ENCODE measurements at places on chromosomes 6 and 20.
A peak's percentile ranks its signal among the peaks of the same experiment; 100 is the strongest.

- DNase-seq: no peak
Observed at GRCh38 chr6:40946738-40947301, 92.2 kb downstream of the UNC5CL start.

DNA sequence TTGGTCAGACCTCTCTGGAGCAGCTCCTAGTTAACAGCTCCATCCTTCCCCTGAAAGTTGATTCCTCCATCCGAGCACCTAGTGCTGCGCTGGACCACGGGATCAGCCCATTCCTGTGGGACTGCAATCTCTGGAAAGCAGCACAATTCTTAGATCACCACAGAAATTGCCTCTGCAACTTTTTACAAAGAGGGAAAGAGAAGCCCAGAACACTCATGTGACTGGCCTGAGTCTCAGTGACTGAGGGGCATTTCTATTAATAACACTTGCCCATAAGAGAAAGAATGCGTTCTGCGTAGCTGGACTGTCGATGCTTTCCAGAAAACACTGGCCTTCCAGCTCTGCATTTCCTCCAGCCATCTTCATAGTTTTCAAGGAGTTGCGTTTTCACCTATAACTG is 18.3 kb downstream of the MPC1 start:
- DNase-seq: no peak

- peak; percentile 70 for DNase-seq
Observed at GRCh38 chr20:50335105-50335504, 144.5 kb downstream of the CEBPB start.

- peak; percentile 18 for DNase-seq
Observed at GRCh38 chr20:43404878-43405277, 52.8 kb upstream of the SRSF6 start.

- no peak for DNase-seq
Observed at GRCh38 chr20:32960849-32961731, 43.1 kb downstream of the SUN5 start.

GRCh38 chr20:23136893-23137745 is 51.0 kb upstream of the CD93 start:
- DNase-seq: peak; percentile 19

GRCh38 chr20:5171064-5171789 is 44.4 kb downstream of the CDS2 start:
- DNase-seq: peak; percentile 36

- no peak for DNase-seq
Observed at GRCh38 chr6:94323853-94324252, 904.5 kb upstream of the EPHA7 start.

GRCh38 chr6:116531675-116532570 is 13.6 kb downstream of the TRAPPC3L start:
- peak; percentile 46 for DNase-seq

- DNase-seq: no peak
Observed at GRCh38 chr6:161732594-161732993, 458.7 kb upstream of the AGPAT4 start.

GRCh38 chr6:105193647-105194046 is 13.8 kb upstream of the POPDC3 start:
- DNase-seq: no peak
